HuH-7.5 (cell line): ENCODE measurements at places on chromosomes 2 and 18.

- no peak for DNase-seq
Measured at GRCh38 chr2:96158554-96158940, 13.3 kb upstream of the DUSP2 start.

DNA sequence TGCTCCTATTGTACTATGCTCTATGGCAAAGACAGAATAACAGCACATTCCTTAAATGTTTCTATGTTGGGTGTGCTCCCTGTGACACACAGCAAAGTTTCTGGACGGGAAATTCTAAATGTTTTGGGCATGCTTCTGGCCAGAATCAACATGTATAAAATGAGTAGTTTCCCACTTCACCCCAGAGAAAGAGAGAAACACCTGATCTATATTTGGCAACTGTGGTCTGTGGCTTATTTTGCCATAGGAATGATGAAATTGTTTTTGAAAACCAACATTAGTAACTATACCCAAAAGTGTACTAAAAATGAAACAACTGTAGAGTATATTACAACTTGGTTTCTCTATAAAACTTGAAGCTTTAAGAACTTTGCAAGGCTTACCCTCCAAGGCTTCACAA lies 89.1 kb downstream of the RAD51AP2 start:
- no peak for DNase-seq

DNA sequence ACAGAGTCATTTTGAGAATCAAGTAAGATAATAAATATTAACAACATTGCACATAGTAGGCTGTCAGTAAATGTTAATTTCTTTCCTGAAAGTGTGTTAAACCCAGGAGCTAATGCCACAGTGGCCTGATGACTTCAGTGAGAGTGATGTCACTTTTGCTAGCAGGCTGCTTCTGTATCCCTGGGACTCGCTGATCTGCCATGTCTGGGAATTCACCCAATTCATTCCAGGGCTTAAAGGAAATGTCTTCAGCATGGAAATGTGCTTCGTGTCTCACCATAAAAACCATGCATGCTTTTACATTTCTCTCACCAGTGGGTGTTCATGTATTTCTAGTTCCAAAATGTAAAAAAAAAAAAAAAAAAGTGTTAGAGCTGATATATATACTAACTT lies 56.8 kb upstream of the MAPRE3 start:
- DNase-seq, result no peak

DNA sequence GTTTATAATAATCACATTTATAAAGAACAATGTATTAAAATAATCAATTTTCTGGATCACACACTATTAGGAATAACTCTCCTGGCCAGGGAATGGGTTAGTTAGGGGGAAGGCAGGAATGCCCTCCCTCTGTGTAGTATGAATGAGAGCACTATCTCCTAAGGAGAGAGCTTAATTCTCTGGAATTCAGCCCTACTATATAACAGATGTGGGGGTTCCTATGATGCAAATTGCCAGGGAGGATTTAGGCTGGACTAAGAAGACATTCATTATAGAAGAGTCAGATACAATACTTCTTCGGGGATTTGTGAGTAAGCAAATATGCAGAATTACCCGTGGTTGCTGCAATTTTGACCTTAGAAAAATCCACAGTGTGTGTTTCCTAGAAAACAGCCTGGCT lies 250.1 kb upstream of the VRK2 start:
- DNase-seq, result no peak

- no peak for DNase-seq
Measured at GRCh38 chr2:18626958-18627650, 37.7 kb upstream of the NT5C1B start.

GRCh38 chr2:42928161-42928691 lies 135.8 kb upstream of the HAAO start:
- no peak for DNase-seq

- no peak for DNase-seq
Measured at GRCh38 chr2:8121826-8122513, 559.9 kb upstream of the ID2 start.

DNA sequence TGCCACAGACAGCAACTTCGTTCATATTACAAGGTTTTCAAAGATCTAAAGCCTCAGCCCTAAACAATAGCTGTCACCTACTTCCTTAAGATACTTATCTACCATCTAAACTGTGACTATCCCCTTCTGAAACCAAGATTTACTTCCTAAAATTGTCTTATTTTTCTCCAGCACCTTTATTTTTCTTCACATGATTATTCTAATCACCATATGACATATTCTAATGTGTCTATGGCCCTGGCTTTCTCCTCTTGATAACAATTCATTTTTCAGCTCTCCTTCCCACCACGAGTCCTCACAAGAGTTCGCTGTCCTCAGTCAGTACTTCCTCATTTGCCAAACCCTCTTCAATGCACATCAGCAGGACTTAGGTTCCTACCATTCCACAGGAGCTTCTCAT lies 53.9 kb downstream of the RTTN start:
- no peak for DNase-seq

GRCh38 chr2:47239119-47239969 lies 84.2 kb upstream of the STPG4 start:
- no peak for DNase-seq

DNA sequence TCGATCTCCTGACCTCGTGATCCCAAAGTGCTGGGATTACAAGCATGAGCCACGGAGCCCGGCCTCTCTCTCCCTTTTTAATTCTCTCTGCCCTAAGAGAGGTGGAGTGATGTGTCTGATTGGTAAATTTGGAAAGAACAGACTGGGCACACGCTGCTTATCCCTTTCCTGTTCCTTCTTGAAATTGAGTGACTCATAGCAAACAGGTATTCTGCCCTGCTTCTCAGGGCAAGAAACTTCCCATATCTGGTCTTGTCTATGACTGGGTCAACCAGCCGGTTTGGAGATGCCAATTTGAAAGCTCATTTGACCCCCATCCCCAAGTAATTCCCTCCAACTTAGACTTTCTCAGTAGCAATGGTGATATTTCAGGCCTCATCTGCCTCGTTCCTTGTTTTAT lies 15.0 kb downstream of the LYPD1 start:
- no peak for DNase-seq

DNA sequence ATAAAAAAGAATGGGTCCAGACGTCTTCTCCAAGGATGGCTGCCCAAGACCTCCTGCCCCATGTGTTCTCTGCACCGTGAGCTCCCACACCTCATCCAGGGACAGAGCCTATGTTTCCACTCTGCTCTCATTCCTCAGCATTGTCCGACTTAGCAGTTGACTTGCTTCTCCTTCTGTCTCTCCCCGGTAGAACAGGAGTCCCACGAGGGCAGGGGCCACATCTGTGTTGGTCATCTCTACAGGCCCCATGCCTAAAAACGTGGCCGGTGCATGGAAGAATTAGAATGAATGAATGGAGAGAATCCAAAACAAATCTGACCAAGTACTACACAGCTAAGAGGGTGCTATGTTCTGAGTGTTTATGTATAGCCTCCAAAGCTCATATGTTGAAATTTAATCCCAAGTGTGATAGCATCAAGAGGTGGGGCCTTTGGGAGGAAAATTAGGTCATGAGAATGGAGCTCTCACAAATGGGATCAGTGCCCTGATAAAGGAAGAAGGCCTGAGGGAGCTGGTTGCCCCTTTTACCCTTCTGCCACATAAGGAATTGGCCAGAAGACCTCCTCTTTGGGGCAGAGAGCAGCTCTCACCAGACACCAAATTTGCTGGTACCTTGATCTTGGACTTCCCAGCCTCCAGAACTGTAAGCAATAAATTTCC lies 55.9 kb downstream of the FAM178B start:
- no peak for DNase-seq
